Adipocyte (in vitro differentiated cells): ENCODE measurements at places on chromosomes 2 and 18.
A peak's percentile ranks its signal among the peaks of the same experiment; 100 is the strongest.

GRCh38 chr2:231347081-231347480 lies 48.4 kb upstream of the B3GNT7 start:
- DNase-seq = no peak

- DNase-seq = no peak
Observed at GRCh38 chr2:70084973-70085710, 2.1 kb upstream of the PCBP1 start.

DNA sequence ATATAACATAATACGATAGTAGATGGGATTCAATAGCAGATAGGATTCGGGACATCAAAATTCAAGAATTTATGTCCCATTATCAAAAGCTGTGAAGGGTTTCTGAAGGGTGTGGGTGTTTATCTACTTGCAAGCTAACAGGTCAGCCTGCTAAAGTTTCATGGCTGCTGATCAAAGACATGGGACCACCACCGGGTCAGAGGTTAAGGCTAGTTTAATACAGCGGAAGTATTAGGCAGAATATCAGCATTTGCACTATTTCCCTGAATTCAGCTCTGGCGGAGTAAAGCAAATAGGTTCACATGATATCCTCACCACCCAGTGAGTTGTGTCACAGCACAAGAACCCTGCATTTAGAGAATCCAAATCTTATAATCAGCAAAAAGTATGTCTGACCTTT lies 82.5 kb downstream of the DSEL start:
- no peak for DNase-seq

DNA sequence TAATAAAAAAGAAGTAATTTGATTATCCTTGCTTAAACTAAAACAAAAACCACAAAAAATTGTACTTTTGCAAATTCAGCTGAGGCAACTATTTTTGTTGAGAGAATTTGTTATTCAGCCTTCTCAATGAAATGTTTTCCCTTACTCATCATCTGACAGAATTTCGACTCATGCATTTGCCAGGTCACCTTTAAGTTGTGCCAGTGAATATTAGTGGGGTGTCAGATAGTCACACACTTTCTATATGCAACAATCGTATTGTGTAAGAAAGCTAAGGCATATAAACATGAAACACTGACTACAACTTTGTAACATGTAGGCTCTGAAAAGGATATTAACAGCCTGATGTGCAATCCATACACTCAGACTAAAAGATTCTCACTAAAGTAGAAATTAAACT lies 1653.1 kb upstream of the SLC39A10 start:
- peak; percentile 15 for DNase-seq

DNA sequence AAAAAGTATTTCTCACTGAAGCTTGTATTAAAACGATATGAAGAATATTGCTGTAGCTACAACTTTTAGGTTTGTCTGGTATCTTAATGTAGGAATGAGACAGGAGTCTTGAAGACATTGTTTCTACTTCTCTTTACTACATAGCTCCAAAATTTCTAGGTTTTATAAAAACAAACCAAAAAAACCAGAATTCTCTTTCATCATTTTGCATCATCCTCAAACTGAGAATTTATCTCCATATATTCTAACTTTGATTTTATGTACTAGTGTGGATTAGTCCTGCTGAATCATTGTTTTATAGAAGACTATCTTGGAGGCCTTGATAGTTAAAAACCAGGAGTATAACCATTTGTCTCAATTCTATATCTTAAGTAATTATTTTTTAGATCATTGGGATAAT lies 100.2 kb downstream of the ICA1L start:
- DNase-seq = peak; percentile 17

- no peak for DNase-seq
Observed at GRCh38 chr18:37272226-37272625, 293.4 kb downstream of the CELF4 start.

- peak; percentile 40 for DNase-seq
Observed at GRCh38 chr2:64697297-64698176, 43.8 kb upstream of the SERTAD2 start.

DNA sequence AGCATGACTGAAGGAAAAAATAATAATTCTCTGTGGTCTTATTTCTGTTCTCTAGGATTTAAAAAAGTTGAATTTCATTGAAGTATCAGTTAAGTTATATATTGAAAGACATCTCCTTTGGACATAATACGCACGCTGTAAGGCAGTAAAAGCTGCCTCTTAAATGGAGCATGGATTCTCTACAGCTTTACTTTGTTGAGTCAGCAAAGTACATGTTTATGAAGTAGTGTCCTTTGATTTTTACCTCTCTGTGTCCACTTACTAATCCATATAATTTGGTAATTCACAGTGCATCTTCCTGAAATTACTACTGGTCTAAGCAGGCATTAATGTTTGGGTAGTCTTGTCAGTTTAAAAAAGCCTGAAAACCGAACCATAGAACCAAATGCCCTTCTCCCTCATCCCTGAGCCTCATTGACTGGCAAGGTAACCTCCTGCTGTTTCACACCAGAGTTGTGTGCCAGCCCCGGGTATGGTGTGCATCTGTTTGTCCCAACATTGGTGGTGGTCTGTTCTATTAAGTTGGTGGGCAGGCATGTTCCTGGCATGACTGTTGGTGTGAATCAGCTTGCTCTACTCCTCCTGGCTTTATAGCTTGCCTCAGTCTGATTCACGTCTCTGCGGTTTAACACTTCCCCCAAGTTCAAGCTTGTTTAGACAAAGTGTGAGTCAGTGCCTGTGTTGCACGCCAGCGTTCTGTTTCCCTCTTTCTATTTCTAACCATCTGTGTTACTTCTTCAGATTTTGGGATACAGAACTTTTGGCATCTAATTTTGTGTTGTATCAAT lies 71.0 kb upstream of the ITM2C start:
- DNase-seq = peak; percentile 98

GRCh38 chr18:12803069-12803936 lies 80.7 kb downstream of the PTPN2 start:
- DNase-seq = no peak

GRCh38 chr2:16142383-16143361 lies 202.3 kb downstream of the MYCN start:
- no peak for DNase-seq

DNA sequence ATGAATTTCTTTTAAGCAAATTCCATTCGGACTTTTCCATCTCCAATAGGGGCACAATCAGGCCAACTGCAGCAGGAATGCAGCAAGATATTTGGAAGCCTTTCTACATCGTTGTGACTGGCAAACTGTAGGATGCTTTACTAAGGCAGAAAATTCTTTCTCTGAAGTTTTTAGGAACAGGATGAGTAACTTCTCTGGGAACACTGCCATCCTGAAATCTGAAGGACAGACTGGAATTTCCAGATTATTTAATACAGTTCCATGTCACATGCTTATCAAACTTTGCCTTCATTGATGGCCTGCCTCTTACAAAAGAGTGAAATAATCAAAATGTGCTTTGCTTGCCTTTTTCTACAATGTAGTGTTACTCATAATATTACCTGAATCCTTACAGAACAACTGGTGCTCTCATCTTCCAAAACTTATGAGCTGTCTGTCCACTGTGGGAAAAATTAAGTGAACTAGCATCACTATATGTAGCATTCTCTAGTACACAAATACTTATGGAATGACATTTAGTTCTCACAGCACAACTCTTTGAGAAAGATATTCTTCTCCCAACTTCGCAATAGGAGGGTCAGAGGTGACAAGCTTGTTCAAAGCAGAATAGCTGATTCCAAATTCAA lies 32.0 kb upstream of the MAP2 start:
- peak; percentile 19 for DNase-seq

GRCh38 chr2:60091266-60091665 lies 462.2 kb downstream of the BCL11A start:
- no peak for DNase-seq

DNA sequence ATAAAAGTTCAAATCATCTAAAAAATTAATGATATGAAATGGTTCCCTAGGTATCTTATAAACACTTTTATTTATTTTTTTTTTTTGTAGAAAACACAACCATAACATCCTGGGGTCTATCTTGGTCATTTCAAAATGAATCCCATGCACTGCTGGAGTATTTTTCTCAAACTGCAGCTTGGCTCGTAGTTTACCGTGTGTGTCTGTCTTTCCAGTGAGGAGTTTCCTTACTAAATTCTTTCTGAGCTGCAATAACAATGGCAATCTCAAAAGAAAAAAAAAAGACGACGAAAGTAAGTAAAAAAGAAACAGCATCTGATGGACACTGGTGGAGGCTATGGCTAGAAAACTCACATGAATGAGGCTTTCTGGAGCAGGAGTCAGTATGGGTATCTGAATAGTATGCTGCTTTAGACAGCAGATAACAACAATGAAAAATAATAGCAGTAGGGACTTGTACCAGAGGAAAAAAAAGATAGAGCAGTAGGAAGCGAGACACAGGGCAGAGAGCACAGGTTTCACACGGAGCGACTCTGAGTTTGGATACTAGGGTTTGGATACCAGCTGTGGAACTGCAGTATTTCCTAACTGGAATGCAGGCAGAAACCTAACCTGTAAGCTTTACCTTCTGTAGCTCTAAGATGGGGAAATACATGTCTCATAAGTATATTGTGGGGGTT lies 43.5 kb downstream of the CALCRL start:
- no peak for DNase-seq

DNA sequence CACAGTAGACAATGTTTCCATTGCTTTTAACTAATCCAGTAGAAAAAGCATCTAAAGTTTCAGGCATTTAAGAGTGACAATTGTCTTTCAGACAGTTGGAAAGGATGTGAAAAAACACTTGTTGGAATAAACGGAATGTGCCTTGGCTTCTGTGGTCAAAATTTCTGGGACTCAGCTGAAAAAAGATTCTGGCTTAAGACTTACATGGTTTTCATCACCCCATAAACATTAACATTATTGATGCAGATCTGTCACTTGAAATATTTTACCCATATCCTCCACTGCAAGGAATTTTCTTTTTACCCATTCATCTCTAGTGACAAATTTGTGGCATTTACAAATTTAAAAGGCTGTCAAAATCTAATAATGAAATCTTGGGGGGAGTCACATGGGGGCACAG lies 166.0 kb downstream of the SRBD1 start:
- no peak for DNase-seq

DNA sequence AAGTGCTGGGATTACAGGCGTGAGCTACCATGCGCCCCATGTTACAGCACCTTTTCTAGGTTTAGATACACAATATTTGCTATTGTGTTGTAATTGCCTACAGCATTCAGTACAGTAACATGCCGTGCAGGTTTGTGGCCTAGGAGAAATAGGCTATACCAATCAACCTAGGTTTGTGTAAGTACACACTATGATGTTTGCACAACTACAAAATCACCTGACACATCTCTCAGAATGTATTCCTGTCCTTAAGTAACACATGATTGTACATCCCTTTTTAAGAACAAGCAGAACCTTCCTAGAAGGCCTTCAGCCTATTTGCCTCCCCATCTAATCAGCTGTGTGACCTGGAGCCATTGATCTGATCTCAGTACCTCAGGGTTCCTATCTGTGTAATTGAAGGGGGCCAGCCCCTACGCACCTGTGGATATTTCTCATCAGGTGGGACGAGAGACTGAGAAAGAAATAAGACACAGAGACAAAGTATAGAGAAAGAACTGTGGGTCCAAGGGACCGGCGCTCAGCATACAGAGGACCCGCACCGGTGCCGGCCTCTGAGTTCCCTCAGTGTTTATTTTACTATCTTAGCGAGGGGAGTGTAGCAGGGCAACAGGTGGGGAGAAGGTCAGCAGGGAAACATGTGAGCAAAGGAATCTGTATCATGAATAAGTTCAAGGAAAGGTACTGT lies 18.7 kb upstream of the TMBIM1 start:
- no peak for DNase-seq

DNA sequence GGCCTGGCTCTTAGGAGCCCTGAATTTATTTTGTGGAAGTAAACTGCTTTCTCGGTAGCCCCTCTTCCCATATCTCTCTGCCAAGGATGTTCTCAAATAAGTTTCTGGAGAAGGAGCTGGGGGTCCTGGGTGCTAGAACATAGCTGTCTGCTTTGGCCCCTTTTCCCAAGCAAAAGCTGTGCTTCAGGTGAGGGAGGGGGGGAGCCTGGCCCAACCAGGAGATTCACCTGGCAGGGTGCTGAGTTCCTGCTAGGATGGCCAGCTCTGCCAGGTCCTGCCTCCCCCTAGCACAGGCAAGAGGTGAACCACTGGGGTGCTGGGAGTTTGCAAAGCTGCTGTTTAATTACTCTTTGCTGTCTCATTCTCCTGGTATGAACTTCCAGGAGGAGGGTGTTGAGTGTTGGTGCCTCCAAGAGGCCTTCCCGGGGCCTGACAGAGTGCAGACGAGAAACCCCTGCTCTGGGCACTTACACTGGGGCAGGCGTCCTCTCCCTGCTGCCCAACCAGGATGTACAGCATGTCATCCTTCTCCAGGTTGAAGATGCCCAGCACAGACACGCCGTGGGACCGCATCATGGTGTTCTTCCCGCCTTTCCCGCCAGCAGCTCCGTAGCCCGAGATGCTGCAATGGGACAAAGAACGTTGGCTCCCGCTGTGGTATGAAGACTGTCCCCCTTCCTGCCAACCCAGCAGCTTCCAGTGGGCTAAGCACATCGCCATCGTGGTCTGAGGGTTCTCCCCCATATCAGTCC lies 124.2 kb downstream of the CLIP4 start:
- DNase-seq = no peak

- DNase-seq = no peak
Observed at GRCh38 chr2:188494906-188495305, 203.2 kb downstream of the GULP1 start.
